ENCODE measurements at places on chromosomes 6 and 20.

DNA sequence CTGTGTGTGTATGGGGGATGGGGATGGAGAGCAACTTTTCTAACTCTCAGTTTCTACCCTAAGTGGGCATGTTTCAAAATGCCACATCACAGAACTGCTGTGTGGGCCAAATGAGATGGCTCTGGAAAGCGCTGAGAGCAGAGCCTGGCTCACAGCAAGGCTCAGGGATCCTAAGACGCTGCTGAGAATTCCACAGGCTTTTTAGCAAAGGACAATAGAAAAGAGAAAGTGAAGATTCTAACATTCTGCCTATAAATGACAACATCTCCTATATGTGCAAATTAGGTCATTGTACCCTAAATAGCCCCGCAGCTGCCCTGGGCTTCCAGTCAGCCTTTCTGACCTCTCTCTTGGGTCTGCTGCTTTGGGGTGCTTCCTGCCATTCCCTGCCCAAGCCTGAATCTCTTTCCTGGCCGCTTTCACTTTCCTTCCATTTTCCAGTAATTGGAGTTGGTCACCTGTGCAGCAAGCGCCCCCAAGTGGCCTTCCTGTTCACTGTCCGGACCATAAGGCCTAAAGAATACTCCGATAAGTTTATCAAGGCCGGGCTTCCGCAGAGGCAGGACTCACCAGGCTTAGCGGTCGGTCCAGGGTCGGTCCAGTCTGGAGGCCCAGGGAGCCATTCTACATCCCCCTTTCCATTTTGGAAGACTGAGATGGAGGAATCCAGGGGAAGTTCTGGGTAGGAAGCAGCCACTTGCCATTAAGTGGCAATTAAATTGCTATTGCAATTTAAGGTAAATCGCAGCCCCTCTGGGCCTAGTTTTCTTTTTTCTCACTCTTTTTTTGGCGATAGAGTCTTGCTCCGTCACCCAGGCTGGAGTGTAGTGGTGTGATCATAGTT lies 6.7 kb upstream of the DDR1 start:
- peak; percentile 88 for DNase-seq

DNA sequence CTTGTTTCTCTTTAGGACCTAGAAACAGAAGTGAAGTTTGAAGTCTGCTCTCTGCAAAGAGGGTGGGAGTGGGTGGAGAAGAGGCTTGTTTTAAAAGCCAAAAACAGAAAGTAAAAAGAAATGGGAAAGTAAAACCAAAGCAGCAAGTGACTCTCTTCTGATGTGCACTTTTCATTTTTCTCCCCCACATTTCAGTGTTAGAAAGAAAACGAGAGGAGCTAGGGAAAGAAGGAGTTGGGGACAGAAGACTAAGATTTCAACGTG lies 1.3 kb downstream of the C6orf141 start:
- no peak for DNase-seq

- peak; percentile 46 for DNase-seq
These were observed 34.8 kb upstream of the JAG1 start for GRCh38 chr20:10708351-10709185.

DNA sequence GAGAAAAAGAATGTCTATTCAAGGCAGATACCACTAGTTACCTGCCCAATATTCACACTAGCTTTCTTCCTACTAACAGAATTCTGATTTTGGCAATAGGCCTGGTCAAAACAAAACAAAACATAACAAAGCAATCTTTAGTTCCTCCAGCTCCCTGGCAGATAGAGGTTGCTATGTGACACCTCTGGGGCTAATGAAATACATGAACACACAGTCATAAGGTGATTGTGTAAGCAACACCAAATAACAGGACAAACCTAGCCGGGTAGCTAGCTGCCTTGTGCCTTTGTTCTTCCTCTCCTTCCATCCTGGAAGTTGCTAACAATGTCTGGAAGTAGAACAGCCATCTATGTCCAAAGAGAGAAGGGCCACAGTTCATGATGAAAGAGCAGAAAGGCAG lies 6.0 kb upstream of the HMGN3 start:
- DNase-seq, result no peak

- no peak for DNase-seq
These were observed 728 bp upstream of the CEP162 start for GRCh38 chr6:84228198-84228543.

DNA sequence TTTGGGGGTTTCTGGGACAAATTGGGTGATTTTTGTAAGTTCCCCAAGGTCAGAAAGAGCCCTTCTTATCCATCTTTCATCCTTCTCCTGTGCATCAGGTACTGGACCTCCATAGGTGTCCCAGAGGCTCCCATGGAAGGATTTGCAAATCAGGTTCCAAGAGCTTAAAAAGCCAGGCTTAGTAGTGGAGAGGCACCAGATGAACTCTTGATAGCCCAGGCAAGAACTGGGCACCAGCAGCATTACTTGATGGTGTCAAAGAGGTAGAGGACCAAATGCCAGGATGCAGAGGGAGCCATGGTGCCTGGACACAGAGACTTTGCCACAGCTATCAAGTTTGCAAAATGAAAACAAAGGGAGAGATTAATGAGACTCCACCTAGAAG lies 20.9 kb upstream of the TRAM2 start:
- no peak for DNase-seq

GRCh38 chr6:144811140-144811539 lies 526.0 kb downstream of the UTRN start:
- DNase-seq, result no peak

- DNase-seq, result peak; percentile 40
These were observed 1.6 kb downstream of the DNAJC5 start for GRCh38 chr20:63896264-63897105.

GRCh38 chr20:45044084-45044573 lies 56.8 kb downstream of the KCNS1 start:
- peak; percentile 74 for DNase-seq

DNA sequence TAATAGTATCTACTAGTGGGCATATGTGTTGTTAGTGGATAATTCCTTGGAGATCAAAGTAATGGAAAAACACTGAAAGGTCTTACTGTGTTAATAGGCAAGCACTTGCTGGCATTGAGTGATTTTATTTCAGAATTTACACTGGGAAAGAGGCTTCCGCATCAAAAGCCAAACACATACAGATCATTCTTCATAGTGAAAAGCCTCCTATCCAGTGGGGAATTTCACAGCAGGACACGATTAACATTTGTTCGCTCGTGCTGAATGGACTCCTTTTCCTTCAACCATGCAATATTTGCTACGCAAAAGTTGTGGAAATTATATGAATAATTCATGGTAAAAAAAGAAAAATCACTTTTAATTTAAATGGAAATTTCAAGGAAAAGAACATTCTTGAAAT lies 26.4 kb downstream of the GABRR1 start:
- DNase-seq, result no peak

- no peak for DNase-seq
These were observed 83.8 kb downstream of the FOXF2 start for GRCh38 chr6:1473166-1473565.

GRCh38 chr20:54131675-54132611 lies 41.8 kb downstream of the CYP24A1 start:
- no peak for DNase-seq

DNA sequence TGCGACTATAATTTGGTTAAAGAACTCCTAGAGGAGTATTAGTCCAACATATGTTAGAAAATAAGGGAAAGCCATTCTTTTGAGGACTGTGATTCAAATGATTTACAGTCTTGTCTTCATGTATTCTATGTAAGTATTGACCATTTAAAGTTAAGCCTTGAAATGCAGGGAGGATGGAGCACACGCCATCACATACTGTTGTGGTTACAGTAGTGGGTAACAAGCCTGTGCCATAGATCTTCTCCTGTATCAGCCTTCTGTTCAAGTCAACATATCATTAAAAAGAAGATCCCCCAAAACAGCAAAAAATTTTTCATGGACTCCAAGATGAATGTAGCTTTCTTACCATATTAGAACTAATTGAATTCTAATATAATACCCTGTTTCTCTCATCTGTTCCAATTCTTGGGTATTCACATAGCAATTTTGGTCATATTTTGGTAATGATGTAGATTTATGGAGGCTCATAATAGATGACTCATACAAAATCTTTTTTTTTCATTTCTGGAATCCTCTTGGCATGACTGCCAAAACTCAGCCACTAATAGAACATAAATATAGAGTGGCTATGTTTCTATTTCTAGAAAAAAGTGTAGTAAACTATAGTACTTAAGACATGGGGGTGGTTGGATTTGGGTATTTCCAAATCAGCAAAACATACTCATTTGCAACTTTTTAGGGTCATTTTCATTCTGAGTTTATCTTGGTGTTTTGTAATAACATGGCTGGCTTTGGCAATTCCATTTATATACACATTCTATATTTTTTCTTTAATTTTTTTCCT lies 413.5 kb downstream of the BCKDHB start:
- peak; percentile 40 for DNase-seq

- DNase-seq, result no peak
These were observed 18.1 kb downstream of the PSMB1 start for GRCh38 chr6:170535004-170535403.

GRCh38 chr6:44630125-44631028 lies 242.9 kb downstream of the CDC5L start:
- peak; percentile 88 for DNase-seq

DNA sequence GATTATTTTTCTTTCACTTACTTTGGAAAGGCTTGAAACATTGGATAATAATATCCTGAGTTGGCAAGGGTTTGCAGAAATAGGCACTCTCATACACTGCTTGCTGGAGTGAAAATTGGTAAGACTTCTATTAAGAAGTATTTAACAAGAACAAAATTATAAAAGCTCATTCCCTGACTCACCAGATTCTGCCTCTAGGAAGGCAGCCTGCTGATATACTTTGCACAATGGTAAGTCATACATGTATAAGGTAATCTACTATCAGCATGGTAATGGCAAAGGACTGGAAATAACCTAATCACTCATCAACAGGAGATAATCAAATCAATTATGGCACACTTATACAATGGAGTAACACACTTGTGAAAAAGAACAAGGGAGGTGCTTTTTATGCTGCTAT lies 85.8 kb downstream of the PLCG1 start:
- DNase-seq, result no peak

DNA sequence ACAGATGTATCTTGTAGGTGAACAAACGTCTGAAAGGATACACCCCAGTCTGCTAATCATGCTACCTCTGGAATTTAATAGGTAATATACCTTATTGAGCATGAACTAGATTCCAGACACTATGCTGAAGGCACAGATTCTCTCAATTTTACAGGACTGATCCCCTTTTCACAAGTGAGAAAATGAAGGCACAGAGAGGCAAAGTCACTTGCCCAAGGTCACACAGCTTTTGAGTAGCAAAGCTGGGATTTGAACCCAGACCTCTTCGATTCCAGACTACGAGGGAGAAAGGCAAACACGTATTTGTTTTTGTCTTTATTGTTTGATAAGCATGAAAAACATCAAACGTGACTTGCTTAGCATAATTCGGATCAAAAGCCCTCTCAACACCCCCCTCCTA lies 34.4 kb upstream of the PMEPA1 start:
- DNase-seq, result no peak

Data from AG20443 (cell line).